Left forelimb (tissue), 1 donor: ENCODE measurements at places on chromosomes 3 and 15.

DNA sequence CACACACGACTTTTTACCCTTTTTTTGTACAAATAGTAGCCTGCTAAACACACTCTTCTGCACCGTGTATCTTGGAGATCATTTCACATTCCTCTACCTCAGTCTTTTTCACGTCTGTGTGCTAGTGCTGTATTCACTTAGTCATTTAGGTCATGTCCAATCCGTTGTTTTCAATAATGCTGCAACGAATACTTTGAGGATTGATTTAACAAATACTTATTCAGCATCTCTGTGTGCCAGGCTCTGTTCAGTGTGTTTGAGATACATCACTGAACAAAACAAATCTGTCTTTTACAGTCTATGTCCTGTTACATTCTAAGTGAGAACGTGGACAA lies 882 bp downstream of the JMJD7 start:
- DNase-seq, result no peak

GRCh38 chr3:53202331-53203015 lies 41.5 kb downstream of the PRKCD start:
- DNase-seq, result no peak

- DNase-seq, result no peak
Measured at GRCh38 chr3:67655364-67656121, 1.1 kb upstream of the SUCLG2 start.

- no peak for DNase-seq
Measured at GRCh38 chr3:144097163-144097562, 125.5 kb downstream of the DIPK2A start.

DNA sequence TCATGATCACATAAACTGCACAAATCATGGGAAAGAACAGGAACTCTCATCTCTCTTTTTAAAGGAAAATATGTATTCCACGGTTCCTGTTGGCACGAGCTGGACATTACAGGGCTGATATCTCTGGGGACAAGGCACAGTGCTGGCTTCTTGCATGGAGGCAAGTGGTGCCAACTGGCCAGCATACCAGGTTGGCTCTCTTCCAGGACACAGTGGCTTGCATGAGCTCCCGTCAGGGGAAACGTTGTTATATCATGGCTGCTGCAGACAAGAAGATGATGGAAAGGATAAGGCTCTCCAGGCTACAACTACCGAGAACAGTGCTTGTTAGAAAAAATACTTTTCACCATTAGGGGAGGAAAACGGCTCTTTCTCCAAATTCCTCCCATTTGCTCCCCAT lies 283.9 kb downstream of the RORA start:
- DNase-seq, result no peak

DNA sequence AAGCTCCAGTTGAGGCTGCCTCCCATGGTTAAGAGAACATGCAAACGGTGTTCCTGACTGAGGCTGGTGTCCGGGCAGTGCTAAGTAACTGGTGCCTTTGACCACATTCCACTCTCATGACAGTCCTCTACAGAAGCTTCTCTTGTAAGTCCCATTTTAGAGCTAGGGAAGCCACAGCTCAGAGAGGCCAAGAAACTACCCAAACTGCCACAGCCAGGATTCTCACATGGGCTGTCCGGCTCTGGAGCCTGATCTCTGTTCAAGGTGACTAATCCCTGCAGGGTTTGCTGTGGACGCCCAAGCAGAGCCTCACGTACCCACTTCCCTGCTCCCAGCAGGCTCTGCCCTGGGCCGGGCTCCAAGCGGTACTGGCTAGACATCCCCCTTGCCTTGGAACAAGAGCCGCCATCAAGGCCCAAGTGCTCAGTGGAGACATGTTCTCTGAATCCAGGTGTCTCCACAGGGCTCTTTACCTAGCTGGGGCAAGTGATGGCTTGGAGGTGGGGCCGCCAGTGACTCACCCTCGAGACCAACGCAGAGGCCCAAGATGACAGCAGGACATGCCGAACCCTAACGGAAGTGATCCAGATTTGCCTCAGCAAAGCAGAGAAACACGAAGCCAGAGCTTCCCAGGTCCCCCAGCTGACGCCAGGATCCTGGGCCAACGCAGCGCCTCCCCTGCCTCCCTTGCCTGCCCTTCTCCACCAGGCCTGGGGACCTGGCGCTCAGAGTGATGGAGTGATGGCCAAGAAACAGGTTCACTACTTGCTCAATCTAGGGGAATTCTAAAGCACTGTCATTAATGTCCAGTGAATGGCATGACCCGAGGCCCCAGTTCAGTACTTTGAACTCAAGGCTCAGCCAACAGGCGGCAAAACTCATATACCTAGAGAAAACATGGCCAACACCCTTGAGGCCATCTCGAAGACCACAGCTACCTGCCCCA lies 24.4 kb downstream of the KLHL25 start:
- no peak for DNase-seq

GRCh38 chr15:52331490-52332240 lies 36.1 kb upstream of the MYO5C start:
- no peak for DNase-seq

DNA sequence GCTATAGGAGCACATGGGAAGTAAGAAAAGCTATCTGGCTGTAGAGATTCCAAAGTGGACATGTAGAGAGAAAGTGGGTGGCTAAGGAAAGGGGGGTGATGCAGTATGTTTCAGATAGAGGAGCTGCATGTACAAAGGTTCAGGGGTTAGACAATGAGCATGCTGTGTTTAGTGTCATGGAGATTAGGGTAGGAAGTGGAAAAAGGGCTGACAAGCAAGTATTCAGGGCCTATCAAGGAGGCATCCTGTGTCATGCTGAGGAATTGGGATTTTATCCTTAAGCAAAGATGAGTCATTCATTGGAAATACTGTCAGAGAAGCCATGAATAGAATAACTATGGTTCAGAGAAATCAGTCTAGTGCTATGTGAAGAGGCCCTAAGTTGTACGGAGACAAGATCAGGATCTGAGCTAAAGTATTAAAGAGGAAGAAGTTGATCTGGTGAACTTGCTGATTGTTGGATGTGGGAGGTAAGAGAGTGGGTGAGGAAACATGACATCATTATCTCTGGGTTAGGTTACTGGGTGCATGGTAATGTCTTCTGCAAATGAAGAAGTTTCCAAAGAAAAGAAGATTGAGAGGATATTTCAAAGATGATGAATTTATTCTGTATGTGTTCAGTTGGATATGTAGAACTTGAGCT lies 176.7 kb upstream of the GOLIM4 start:
- no peak for DNase-seq

GRCh38 chr3:58077596-58078285 lies 69.5 kb downstream of the FLNB start:
- no peak for DNase-seq

GRCh38 chr15:99845009-99845408 lies 111.8 kb upstream of the LYSMD4 start:
- no peak for DNase-seq

DNA sequence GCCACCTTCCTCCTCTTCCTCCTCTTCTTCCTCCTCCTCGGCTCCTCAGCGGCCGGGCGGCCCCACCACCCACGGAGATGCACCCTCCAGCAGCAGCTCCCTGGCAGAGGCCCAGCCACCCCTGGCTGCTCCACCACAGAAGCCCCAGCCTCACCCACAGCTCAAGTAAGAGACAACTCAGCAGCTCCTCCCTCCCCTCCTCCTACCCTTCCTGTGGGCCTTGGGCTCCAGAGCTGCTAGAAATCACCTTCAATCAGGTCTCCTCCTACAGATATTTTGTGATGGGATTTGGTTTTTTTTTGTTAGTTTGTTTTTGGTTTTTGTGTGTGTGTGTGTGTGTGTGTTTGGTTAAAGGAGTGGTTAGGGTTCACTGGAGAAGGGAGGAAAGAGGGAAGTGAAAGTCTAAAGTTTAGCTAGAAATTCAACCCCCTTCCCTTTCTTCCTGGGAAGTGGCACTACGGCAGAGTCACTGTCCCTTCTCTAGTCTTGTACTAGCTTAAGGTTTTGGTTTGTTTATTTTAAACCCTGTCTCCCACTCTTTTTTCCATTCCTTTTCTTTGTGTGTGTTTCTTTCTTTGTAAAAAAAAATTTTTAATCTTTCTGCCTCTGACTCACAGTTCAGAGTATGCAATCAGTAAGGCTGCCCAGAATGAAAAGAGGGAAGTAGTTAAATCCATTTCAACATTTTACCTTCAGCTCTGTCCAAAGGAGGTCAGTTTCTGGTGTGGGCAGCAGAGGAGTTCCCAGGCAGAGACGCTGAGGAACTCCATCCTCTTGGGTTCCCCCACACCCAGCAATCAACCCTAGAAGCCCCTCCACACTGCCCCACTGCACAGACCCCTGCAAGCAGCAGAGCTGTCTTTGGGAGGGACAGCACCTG lies 29.0 kb upstream of the TIMP4 start:
- DNase-seq, result no peak

- DNase-seq, result no peak
Measured at GRCh38 chr15:64310036-64310435, 45.9 kb downstream of the CSNK1G1 start.

GRCh38 chr15:69561071-69561784 lies 108.6 kb downstream of the RPLP1 start:
- DNase-seq, result no peak

DNA sequence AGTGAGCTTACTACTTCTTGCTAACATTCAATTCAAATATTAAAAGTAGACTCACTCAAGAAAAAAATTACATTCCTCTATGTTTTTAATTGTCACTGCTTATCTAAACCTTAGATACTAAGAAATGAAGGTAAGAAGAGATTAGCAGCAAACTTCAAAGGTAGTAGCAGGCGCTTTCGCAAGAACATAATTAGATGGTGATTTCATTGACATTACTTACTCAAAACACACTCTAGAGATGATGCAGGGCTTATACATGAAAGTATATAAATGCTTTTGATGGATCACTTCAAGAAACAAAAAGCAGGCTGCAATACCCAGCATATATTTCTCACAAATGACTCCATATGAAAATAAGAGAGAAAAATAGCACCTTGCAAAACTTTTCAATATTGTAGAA lies 86.8 kb downstream of the FSIP1 start:
- no peak for DNase-seq

DNA sequence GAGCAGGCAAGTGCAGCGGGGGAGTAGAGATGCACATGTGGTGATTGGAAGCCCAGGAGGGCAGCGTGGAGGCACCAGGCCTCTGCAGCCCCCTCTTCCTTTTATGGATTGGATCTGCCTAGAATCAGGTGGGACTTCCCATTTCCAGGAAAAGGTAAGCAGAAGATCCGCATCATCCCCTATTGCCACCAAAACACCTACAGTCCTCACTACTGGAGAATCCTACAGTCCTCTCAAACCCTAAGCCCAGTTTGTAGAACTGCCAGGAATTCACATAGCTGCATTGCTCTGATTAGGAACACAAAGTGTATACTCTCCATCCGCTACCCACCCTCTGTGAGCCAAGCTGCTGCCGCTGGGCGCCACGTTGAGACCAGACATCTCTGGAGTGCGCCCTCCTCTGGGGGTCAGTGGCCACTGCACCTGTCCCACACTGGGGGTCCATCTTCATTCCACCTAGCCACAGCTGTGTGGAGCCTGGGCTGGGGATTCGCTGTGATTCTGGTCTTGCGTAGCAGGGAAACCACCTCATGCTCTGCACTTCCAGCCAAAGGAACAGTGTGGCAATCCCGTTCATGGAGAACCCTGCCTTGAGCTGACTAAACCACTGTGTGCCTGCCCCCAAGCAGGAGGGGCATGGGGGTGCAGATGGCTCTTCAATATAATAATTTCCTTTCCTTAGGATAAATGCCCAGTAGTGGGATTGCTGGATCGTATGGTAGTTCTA lies 88.9 kb upstream of the PTX3 start:
- DNase-seq, result no peak

DNA sequence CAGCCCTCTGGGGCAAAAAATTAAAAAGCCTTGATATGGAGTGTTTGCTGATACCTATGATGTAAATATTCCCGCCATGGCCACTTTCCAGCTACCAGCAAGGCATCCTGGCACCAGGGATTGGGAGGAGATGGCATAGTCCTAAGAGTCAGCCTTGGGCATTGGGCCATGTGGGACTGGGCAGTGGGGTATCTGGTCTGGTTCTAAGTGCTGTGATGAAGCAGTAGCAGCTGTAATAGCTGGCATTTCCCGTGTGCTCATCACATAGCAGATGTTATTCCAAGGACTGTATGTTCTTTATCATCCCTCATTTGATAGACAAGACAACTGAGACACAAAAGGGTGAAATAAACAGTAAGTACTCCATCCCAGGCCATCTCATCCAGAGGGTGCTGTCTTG lies 6.9 kb upstream of the SACM1L start:
- DNase-seq, result no peak

DNA sequence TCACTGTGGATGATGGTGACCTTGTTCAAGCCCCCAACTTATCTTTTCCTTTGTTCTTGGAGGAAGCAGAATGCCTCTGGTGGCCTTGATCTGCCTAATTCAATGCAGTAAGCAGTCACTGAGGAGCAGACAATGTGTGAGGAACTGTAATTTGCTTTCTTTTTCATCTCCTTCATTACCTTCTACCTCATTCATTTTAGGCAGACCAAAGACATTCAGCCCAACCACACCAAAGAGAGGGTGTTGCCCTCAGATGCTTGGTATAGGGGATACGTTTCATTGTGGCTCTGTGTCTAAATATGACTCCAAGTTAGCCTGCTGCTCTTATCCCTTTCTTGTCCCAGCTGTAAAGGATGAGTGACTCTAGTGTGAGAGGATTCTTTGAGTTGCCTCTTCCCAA lies 15.3 kb downstream of the EXOSC7 start:
- DNase-seq, result no peak

DNA sequence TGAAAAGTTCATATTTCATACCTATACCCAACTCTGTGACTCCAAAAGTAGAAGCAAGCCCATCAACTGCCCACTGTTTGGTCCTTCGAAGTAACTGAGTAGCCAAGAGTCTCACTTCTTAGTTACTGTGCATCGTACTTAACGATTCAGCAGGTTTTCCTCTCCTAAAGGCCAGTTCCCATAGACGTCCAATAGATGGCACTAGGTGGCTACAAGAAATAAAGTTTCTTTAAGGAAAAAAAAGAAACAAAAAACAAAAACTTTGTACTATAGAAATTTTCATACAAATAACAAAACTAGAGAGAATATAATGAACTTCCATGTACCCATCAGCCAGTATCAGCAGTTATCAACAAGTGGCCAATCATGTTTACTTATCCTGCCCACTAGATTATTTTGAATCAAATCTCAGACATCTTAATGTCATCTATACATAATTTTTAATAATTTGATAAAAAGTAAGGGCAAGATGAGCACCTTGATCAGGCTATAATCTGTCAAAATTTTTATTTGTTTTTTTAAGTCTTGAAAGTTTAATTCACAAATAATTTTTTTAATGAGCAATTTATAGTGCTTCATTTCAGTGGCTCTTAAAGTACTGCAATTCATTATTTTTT lies 63.8 kb upstream of the ACP3 start:
- DNase-seq, result no peak

- no peak for DNase-seq
Measured at GRCh38 chr3:62981962-62982361, 106.7 kb upstream of the CADPS start.

GRCh38 chr3:19711160-19711782 lies 222.7 kb downstream of the EFHB start:
- no peak for DNase-seq
